Trophoblast cell (in vitro differentiated cells and primary cell): ENCODE measurements at places on chromosomes 4 and X.

DNA sequence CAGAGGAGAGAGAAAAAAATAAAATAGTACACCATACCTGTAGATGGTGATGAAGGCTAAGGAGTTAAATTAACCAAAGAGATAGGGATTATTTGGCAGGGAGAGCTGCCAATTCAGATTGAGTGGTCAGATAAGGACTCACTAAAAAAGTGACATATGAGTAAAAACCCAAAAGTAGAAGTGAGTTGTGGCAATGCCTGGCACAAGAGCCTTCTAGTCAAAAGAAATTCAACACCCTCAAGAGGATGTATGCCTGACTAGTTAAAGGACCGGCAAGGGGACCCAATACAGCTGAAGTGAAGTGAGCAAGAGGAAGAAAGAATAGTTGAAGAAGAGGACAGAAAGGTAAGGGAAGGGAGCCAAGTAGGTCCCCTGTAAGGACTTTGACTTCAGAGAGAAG lies 34.9 kb downstream of the ELF2 start:
- H3K27me3 ChIP-seq = no peaks in the 10 kb centered on the region
- H3K36me3 ChIP-seq = no peaks in the 10 kb centered on the region
- H3K27ac ChIP-seq = no peak overlapping the region
- H3K4me1 ChIP-seq = peaks cover 13% of the 10 kb centered on the region
- DNase-seq = no peak

DNA sequence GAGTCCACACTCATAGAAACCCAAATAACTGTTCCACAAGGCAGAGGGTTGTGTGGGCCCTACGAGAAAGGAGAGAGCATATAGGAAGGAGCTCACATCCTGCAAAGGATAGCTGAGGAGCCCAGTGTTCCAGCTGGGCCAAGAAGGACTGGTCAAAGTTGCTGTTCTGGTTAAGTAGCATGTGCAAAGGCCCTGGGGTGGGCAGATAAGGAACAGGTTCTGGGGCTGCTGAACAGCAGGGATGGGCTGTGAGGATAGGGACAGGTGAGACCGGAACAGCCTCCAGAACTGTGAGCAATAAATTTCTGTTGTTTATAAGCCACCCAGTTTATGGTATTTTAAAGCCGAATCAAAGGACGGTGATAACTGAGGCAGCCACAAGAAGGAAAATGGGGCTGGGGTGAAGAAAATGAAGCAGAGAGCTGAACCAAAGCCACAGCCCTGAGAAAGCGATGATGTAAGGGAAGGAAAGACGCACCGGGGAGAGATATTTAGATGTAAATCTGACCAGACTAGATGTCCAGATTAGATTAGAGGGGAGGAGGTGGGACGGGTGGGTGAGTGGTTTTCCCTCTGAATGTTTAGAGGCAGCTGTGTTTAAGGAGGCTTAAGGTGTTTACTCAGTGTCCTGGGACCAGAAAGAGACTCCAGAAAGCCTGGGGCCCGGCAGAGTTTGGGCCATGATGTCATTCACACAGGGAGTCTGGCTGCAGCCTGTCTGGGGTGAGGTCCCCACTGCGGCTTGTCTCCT lies 180.8 kb upstream of the BCOR start:
- no peak overlapping the region for H3K4me3 ChIP-seq
- H3K36me3 ChIP-seq = no peaks in the 10 kb centered on the region
- peaks cover 23% of the 10 kb centered on the region for H3K4me1 ChIP-seq
- H3K27me3 ChIP-seq = no peaks in the 10 kb centered on the region
- DNase-seq = peak; percentile 84
- H3K27ac ChIP-seq = peak overlapping the region; percentile 50

DNA sequence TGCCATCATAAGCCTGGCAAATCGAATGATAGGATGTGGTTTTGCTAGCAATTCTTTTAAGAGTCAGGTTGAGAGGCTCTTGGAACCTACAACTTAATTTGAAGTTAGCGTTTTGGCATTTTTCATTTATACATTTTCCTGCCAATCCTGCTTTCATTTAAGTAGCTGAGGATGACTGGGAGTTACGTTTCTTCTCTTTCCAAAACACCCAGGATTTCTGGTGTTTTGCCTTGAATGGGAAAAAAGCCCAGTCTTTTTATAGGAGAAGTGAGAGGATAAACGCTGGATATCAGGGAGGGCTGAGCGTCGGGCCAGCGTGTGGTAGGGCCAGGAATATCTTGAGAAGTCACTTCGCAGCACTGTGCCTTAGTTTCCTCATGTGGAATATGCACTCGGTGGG lies 174.2 kb upstream of the HAND2 start:
- H3K27me3 ChIP-seq = no peaks in the 10 kb centered on the region
- DNase-seq = no peak
- no peaks in the 10 kb centered on the region for H3K4me1 ChIP-seq
- no peak overlapping the region for H3K4me3 ChIP-seq
- no peak overlapping the region for H3K27ac ChIP-seq

DNA sequence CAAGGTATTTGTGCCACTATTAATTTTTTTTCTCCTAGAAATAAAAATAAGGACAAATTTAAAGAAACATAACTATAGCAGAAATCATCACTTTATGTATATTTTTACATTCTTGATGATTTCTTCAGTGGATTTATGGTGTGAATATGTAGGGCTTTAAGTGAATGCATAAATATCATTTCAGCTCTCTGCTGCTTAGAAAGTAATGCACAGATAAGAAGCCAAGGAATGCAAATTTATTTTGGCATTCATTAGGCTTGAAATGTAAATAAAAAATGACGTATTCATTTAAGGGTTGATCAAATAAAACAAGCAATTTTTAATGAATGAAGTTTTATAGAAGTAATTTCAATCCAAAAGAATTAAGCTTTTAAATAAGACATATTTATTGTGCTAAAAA lies 66.3 kb downstream of the NFKB1 start:
- no peak overlapping the region for H3K27ac ChIP-seq
- H3K4me3 ChIP-seq = no peak overlapping the region
- peaks cover 1% of the 10 kb centered on the region for H3K4me1 ChIP-seq
- no peaks in the 10 kb centered on the region for H3K36me3 ChIP-seq
- DNase-seq = no peak
- no peaks in the 10 kb centered on the region for H3K27me3 ChIP-seq

DNA sequence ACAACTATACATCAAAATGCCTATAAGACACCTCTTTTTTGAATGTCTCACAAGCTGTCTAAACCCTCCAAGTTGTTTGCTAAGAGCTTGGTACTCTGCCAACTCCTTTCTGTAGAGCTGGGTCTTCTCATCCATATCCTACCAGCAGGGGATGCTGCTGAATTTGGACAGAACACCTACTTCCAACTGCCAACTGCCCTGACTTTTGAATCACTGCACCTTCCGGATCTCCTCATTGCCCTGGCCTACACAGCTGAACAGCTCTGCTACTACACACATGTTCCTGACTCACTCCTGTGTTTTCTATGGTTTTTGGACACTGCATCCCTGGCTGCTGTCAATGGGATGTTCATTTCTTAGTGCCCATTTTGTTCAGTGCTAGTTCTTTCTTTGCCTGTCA lies 18.7 kb downstream of the FAM184B start:
- H3K4me1 ChIP-seq = no peaks in the 10 kb centered on the region
- H3K27ac ChIP-seq = no peak overlapping the region
- H3K4me3 ChIP-seq = no peak overlapping the region
- no peaks in the 10 kb centered on the region for H3K27me3 ChIP-seq

DNA sequence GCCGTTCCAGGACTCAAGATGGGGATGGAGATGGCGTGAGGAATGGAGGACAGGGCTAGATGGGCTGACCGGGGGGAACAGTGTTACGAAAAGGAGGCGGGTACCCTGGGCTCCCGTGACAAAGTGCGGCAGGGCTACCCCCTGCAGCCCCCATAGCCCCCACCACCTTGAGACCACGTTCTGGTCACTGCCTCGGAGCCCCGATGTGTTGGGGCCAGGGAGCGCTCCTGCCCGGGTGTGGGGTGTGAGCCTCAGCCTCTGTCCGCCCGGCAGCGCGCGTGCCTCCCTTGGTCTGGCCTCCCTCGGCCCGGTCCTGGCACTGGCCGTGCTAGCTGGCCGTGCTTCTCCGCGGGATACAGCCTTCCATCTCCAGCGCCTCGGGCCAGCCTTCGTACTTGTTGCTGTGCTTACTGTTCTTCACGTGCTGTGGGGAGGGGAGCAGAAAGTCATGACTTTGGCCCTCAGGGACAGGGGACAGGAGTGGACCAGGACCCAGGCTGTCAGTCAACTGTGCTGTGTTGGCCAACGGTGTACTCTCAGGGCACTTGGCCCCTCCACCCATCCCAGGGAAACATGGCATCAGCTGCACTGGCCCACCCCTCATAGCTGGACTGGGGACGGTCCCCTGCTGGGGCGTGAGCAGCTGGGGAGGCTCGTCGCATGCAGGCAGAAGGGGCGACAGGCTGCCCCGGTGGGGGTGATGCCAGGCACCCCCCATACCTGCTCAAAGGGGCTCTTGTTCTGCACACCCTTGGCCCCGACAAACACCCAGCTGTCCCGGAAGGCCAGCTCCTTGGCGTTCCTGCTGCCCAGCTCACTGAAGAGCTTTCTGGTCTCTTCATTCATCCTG lies 9.3 kb downstream of the FAM3A start:
- H3K4me3 ChIP-seq = no peak overlapping the region
- peaks cover 24% of the 10 kb centered on the region for H3K36me3 ChIP-seq
- peaks cover 14% of the 10 kb centered on the region for H3K4me1 ChIP-seq
- DNase-seq = no peak
- no peaks in the 10 kb centered on the region for H3K27me3 ChIP-seq

GRCh38 chrX:63754136-63754859 lies 30.7 kb downstream of the ARHGEF9 start:
- peak overlapping the region; percentile 80 for H3K27ac ChIP-seq
- H3K4me1 ChIP-seq = peaks cover 2% of the 10 kb centered on the region
- H3K27me3 ChIP-seq = no peaks in the 10 kb centered on the region
- peak overlapping the region; percentile 77 for H3K4me3 ChIP-seq
- H3K36me3 ChIP-seq = no peaks in the 10 kb centered on the region

DNA sequence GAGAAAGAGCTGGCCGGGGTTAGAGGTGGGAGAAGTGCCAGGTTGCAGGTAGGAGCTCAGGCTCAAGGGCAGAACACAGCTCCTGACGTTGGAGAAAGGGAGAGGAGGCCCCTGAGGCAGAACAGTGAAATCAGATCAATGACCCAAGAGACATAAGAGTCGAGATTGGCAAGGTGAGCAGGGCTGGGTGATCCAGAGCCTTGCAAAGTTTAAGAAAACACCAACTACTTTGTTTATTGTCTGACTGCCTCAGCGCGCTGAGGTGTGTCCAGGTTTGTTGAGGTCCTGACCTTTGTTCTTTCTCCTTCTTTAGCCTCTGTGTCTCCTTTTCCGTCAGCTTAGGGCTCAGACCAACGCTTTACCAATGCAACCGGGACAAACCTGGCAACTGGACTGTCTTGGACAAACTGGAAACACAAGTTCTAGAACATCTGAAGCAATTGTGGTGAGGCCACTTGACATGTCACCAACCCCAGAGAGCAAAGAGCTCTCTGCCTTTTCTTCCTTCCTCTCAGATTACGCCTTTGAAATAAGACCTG lies 28.3 kb downstream of the CHRNA9 start:
- no peak overlapping the region for H3K27ac ChIP-seq
- DNase-seq = peak; percentile 37
- H3K36me3 ChIP-seq = no peaks in the 10 kb centered on the region
- peaks cover 4% of the 10 kb centered on the region for H3K4me1 ChIP-seq
- no peak overlapping the region for H3K4me3 ChIP-seq

GRCh38 chrX:46755671-46756070 lies 3.2 kb downstream of the SLC9A7 start:
- peaks cover 6% of the 10 kb centered on the region for H3K4me1 ChIP-seq
- H3K27me3 ChIP-seq = no peaks in the 10 kb centered on the region
- H3K4me3 ChIP-seq = no peak overlapping the region
- no peaks in the 10 kb centered on the region for H3K36me3 ChIP-seq
- no peak for DNase-seq
- H3K27ac ChIP-seq = no peak overlapping the region

- H3K27me3 ChIP-seq = no peaks in the 10 kb centered on the region
- no peak overlapping the region for H3K4me3 ChIP-seq
- no peaks in the 10 kb centered on the region for H3K4me1 ChIP-seq
- no peaks in the 10 kb centered on the region for H3K36me3 ChIP-seq
- no peak overlapping the region for H3K27ac ChIP-seq
These were observed 34.7 kb downstream of the VSIG4 start for GRCh38 chrX:66004928-66005829.

GRCh38 chr4:129926936-129927335 lies 831.0 kb downstream of the C4orf33 start:
- no peak overlapping the region for H3K4me3 ChIP-seq
- H3K36me3 ChIP-seq = no peaks in the 10 kb centered on the region
- H3K4me1 ChIP-seq = no peaks in the 10 kb centered on the region
- H3K27ac ChIP-seq = no peak overlapping the region

DNA sequence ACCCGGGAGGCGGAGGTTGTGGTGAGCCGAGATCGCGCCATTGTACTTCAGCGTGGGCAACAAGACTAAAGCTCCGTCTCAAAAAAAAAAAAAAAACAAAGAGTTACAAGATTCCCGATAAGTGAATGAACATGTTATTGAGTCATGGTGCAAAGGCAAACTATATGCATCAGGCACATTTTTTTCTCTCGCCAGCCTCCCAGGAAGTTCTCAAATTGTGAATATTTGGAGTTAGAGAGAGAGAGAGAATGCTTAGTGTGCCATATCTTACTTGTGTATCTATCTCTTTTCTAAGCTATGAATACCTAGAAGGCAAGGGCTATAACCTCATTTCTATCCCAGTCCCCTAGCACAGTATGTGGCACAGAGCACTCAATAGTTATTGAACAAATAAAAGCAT lies 400.8 kb downstream of the RPA4 start:
- H3K27me3 ChIP-seq = no peaks in the 10 kb centered on the region
- DNase-seq = peak; percentile 55
- H3K27ac ChIP-seq = no peak overlapping the region
- H3K4me3 ChIP-seq = no peak overlapping the region
- H3K36me3 ChIP-seq = no peaks in the 10 kb centered on the region

DNA sequence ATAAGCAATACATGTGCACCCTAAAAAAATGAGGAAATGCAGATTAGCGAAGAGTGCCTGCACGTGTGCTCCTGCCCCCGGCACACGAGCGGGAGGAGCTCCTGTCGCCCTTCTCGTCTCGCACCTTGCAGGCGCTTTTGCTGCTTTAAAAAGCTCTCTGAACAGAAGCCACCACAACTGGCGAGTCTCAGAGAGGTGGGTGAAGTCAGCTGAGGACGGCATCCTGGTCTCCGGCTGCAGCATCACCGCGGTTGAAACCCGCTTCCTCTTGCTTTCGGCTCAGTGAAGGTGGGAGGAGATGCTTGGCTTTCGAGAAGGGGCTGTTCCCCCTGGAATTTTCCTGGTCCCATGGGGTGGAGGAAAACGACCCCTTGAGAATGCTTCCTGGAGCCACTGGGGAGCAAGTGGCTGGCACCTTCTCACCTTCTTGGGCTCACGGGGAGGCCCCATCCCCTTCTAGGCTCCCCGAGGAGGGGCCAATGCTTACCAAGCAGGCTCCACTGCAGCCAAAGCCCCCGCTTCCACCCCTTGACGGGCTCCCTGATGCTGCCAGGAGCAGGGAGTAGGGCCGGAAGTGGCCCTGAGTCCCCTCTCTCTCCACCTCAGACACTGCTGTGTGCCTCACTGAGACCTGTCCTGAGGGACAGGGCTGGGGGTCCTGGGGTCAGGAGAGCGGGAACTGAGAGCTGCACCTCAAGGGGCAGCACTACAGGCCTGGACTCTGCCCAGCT lies 29.2 kb upstream of the MXD4 start:
- no peak for DNase-seq

GRCh38 chrX:47221756-47222155 lies 3.3 kb downstream of the CDK16 start:
- no peaks in the 10 kb centered on the region for H3K27me3 ChIP-seq
- DNase-seq = no peak
- H3K36me3 ChIP-seq = peaks cover 38% of the 10 kb centered on the region
- H3K27ac ChIP-seq = no peak overlapping the region

GRCh38 chr4:74531963-74532794 lies 87.2 kb downstream of the AREG start:
- no peak overlapping the region for H3K27ac ChIP-seq
- no peaks in the 10 kb centered on the region for H3K27me3 ChIP-seq
- H3K36me3 ChIP-seq = no peaks in the 10 kb centered on the region
- H3K4me1 ChIP-seq = no peaks in the 10 kb centered on the region
- H3K4me3 ChIP-seq = no peak overlapping the region
